ENCODE measurements at places on chromosomes 13 and 19.

- peak; percentile 78 for DNase-seq
Observed at GRCh38 chr19:38634757-38635482, 12.5 kb upstream of the ACTN4 start.

- no peak for DNase-seq
Observed at GRCh38 chr13:76754414-76754813, 131.8 kb downstream of the KCTD12 start.

DNA sequence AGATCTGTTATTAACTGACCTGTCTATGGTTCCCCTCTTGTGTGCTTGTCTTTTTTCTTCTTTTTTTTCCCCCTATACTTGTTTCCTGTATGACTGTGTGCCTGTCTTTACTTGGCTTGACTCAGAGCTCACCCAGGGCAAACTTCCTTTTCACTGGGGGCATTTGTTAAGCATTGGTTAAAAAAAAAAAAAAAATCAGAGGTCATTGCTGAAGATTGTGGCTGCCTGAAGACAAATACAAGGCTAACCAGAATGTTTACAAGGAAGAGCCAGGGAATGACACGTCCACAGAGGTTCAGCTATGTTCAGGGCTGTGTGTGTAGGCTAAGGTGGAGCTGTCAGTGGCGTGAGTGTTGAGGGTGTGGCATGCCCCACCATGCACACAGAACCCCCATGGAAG, 47.1 kb downstream of the LNX2 start:
- peak; percentile 9 for DNase-seq

DNA sequence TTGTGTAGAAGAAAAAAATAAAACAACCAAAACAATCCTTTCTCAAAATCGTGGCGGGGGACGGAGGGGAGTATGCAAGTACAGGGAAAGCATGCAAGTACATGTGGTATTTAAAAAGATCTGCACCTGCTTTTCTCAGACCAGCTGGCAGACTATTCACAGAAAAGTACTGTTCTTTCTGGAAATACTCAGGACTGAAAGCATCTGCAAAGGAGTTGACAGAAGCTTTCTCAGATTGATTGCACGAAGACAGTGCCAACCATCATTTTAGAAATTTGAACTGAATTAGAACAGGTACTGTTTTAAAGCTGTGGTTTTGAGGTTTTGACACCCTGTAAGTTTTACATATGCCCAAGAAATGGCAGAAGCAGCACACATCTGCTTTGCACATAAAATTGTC, 19.8 kb upstream of the PCDH8 start:
- DNase-seq, result no peak

DNA sequence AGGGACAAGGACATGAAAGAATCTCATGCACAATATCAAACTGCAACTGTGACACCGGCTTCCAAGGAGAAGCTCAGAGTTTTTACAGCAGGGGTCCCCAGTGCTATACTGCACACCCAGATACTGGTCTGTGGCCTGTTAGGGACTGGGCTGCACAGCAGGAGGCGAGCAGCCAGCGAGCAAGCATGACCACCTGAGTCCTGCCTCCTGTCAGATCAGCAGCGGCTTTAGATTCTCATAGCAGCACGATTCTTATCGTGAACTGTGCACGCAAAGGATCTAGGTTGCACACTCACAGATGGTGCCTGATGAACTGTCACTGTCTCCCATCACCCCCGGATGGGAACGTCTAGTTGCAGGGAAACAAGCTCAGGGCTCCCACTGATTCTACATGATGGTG, 13.1 kb upstream of the CD22 start:
- DNase-seq, result no peak

GRCh38 chr13:49828453-49828852, 36.0 kb upstream of the KPNA3 start:
- DNase-seq, result peak; percentile 24

GRCh38 chr19:6577476-6578125, 13.3 kb downstream of the CD70 start:
- DNase-seq, result no peak

All from DMS53 (cell line).